ENCODE measurements at places on chromosomes 1 and 21.
A peak's percentile ranks its signal among the peaks of the same experiment; 100 is the strongest.

- DNase-seq, result no peak
Measured at GRCh38 chr21:31294691-31295090, 49.4 kb downstream of the TIAM1 start.

GRCh38 chr1:62334434-62334985 lies 15.3 kb upstream of the KANK4 start:
- no peak for DNase-seq

DNA sequence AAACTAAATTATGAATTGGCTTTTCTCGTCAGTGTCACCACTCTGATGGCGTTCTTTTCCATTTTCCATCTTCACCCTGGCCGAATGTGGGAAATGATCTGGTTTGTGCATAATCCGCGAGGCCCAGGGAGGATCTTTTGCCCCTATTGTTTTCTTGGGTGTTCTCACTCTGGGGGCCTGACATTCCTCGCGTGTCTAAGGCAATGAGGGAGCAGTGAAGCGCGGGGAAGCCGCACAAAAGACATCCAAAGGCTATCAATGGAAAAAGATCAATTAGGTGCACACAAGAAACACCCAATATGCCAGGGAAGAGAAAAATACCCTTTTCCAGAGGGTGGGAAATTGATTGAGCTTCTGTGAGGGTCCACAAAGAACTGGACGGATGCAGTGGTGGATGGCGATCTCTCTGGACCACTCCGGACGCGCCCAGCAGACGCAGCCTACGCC lies 941 bp upstream of the C1orf21 start:
- DNase-seq, result no peak

DNA sequence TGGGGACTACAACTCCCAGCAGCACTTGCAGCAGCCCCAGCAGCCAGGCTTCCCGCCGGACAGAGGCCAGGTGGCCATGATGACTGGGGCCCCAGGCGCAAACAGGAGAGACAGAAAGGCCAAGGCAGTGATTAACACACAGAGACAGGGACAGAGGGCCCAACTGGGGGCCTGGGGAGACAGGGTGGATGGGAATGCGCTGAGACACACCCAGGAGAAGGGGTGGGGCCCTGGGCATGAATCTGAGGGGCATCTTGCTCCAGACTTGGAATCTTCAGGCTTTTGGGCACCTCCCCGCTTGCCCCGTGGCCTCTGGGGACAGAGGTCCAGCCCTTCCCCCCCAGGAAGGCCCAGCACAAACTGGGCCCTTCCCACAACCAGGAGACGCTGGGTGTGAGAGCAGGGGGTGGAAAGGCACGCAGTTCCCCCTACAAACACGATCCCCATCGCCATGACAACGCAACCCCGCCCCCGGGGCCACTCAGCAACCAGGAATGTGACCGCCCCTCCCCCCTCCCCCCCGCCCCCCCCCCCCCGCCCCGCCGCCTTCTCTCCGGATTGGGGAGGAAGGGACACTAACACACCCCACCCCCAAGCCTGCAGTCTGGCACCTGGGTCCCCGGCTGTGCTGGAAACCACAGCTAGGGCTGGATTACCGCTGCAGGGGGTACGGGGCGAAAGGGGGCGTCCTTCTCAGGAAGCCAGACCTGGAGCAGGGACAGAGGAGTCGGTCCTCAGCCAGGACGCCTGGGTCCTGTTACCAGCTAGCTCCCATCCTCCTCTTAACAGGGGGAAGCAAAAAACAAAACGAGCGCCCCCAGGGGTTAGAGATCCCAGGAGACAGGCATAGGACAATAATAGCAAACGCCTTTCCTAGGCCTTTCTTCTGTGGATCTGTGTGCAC lies 4.5 kb downstream of the HDGF start:
- peak; percentile 75 for DNase-seq

DNA sequence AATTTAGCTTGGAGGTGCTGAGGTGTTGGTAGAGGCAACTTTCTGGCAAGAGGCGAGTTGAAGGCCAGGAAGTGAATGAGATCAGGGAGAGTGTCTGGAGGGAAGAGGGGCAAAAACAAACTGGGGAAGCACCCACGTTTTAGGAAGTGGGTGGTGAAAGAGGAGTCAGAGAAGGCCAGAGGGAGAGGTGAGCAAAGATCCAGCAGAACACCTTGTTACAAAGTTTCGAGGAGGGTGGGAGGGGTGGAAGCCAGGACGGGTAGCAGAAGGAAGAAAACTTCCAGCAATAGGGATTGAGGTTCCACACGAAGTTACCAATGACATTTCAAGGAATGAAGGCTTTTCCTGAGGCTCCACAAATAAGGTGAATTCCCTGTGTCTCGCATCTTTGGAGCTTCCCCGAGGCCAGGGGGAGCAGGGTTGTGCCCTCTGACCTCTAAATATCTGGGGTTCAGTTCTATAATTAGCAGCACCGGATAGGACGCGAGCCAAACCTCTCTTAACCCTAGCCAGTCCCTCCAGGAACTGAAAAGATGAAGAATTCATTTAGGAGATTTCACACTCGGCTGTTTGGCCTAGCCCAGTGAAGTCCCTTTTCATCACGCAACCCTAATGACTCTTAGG lies 578 bp upstream of the SESN2 start:
- DNase-seq, result no peak

- no peak for DNase-seq
Measured at GRCh38 chr1:176931526-176931925, 233.0 kb downstream of the ASTN1 start.

DNA sequence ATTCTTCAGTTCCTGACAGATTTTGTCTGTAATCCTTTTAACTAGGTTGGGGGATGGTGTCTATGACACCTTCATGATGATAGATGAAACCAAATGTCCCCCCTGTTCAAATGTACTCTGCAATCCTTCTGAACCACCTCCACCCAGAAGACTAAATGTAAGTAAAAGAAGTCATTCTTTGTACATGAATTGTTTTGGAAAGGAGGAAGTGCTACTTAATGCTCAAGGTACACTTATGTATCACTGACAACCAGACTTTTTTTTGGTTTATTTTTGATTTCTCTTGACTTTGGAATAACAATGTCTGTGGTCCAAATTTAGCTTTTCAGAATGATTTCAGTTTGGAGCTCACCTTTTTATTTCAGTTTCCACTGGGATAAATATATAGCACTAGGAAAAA lies 2.3 kb downstream of the DYRK3 start:
- DNase-seq, result no peak

DNA sequence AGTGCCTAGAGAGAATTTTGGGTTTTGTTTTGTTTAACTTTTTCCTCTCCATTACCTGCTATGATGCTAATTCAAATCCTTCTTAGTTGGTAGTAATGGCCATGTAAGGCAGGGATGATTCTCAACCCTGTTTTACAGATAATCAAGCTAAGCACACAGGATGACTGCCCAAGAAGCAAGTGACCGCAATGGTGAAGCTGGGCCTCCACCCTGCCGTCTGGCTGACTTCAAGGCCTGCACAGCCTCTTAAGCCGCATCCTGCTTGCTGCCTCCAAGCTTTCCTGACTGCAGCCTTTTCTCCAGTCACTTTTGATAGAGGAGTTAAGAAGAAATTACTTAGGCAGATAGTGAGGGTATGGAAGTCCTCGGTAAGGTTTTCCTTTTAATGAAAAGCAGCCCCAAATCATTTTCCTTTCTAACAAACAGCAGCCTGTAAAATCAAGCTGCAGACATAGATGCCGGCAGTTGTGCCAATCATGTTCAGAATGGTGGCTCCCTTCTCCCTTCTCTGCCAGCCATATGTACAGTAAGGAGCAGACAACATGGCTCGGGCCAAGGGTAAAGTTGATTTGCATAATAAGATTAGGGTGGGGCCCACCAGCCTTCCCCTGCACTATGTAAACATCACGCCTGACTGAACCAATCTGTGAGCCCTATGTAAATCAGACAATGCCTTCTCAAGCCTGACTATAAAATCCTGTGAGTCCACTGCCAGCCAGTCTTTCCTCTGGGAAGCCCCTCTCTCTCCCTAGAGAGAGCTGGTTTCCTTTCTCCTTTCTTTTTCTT lies 8.8 kb upstream of the CTBS start:
- DNase-seq, result peak; percentile 2

GRCh38 chr21:45436351-45437065 lies 31.5 kb downstream of the COL18A1 start:
- no peak for DNase-seq

DNA sequence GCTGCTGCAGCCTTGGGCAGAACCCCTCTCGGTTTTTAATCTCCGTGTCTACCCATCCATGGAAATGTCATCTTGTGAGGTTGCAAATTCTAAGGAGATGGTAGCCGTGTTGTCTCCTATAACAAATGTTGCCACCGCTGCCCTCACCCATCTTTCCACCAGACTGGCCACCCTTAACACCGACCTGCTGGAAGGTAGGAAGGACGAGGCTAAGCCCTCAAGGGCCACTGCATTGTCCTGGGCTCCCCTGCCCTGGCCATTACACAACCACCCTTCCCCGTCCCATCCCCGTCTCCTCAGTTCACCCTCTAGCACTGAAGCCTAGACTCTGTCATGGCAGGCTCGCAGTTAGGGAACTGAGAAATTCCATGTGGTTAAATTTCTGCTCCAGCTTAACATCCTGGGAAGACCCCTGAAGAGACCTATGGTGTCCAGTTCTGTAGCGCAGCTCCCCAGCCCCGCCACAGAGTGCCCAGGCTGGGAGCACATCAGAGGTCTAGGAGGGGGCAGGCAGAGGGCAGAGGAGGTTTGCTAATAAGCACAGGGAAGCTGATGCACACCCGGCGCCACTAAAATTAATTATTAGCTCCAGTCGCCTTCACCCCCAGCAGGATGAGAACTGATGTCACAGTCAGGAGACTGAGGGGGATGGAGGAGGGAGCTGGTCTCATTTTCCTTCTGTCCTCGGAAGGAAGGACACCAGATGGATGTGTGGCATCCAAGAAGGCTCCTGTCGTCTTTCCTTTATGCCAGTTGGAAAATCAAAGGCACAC lies 38.3 kb downstream of the STUM start:
- DNase-seq, result peak; percentile 19

DNA sequence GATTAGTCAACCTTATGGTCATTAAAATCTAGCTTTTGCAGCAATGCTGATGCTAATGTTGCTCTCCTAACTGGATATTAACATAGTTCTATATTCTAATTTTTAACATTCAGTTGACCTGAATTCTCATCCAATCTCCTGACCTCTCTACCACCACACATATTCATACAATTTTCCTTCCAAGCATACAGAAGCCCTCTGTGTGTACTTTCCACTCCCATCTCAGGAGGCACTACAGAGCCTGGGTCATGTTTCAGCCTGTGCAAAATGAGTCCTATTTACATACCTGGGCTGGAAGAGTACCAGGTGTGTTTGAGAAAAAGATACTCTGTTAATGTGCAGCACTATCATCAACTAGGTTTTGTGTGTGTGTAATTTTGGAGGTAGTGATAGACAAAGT lies 486.3 kb downstream of the NEGR1 start:
- DNase-seq, result no peak

DNA sequence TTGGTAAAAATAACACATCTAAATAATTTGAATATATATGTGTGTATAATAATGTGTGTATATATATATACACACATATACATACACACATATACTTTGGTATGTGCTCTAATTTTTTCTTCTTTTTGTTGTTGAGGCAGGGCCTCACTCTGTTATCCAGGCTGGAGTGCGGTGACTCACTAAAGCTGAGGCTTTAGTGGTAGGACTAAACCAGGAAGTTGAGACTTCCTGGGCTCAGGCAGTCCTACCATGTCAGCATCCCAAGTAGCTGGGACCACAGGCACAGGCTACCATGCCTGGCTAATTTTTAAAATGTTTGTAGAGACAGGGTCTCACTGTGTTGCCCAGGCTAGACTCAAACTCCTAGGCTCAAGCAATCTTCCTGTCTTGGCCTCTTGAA lies 46.7 kb upstream of the CXADR start:
- peak; percentile 47 for DNase-seq

DNA sequence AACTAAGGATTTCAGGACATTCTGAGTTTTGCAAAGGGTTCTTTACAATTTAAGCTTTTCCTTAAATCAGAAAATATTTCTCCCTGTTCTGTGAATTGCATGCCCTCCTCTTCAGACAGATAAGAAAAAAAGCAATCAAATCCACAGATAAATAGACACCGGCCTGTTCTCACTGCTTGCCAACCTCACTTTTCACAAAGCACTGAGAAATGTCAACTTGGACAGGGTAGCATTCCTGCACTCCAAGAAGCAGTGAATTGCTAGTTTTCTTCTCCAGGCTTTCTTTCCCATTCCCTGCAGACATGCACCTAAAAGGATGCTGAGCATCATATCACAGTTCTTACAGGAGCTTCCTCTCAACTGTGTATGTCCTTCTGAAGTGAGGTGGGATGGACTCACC lies 226.0 kb downstream of the CHRM3 start:
- no peak for DNase-seq

- DNase-seq, result peak; percentile 16
Measured at GRCh38 chr21:28522014-28522799, 470.5 kb downstream of the LTN1 start.

- DNase-seq, result no peak
Measured at GRCh38 chr1:176174108-176174507, 33.0 kb downstream of the COP1 start.

DNA sequence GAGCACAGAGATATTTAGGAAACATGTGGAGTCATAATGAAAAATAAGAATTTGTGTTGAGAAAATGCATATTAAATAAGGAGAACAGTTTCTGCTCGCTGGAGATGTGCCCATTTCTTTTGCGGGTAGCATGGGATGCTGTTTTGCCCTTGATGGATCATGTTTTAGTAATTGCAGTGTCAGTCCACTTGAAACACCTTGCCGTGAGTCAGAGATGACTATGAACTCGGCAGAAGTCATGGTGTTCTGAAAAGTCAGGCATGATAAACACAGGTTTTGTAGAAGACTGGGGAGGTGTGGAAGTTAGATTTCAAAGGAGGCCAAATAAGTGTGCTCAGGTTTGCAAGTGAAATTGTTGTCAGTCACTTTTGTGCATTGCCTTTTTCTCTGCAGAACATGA lies 315.0 kb upstream of the LRRC7 start:
- no peak for DNase-seq

- peak; percentile 14 for DNase-seq
Measured at GRCh38 chr1:55632906-55633305, 417.7 kb upstream of the USP24 start.

DNA sequence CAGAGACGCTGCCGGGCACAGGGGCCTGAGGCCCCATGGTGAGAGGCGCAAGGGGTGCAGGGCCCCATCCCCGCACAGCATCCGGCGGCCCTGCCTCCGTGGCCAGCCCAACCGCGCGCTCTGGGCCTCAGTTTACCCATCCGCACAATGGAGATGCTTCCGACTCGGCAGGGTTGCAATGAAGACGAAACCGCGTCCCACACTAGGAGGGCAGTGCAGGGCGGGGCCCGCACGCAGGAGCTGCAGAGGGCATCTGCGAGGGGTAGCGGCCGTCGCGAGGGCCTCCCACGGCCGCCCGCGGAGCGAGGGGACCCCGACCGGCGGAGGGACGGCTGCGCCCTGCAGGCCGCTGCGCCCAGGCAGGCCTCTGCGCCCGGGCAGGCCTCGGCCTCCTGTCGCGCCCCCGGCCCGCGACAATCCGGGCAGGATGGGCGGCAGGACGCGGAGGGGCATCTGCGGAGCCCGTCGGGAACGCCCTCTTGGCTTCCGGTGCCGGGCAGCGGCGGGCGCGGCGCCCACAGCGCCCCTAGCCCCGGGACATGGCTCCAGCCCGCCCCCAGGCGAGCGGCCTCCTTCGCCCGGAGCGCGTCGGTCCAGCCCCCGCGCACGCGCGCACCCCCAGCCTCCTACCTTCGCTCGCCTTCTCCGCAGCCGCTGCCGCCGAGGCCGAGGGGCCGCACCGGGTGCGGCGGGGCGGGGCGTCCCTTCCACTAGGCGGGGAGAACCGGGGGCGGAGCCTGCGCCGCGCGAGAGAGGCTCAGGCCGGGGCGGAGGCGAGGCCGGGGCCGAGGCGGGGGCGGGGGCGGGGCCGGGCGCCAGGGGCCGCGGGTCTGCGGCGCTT lies 15.3 kb downstream of the RNU1-1 start:
- DNase-seq, result peak; percentile 65

Measured in kidney glomerular epithelial cell (primary cell).